ENCODE measurements at places on chromosomes 4 and X.

GRCh38 chr4:185567381-185568376 lies 32.4 kb upstream of the PDLIM3 start:
- no peak for DNase-seq

- DNase-seq, result no peak
Measured at GRCh38 chr4:5789141-5789540, 78.1 kb downstream of the EVC start.

DNA sequence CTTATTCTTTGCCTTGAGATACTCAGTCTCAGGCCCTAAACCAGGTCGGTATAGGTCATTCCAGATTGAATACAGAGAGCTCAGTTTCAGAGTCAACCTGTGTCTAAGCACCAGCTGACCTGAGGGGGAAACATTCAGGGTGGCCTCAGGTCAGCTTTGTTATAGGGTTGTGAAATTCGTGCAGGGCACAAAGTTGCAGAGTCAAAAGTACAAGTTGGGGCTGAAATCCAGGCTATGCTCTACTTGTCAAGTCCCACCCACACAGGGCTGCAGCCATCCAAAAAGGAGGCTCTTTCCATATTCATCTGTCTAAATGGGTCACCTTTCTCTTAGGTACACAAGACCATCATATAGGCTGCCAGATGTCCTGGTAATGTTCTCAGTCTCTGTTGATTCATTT lies 89.7 kb downstream of the ITIH6 start:
- DNase-seq, result no peak

- DNase-seq, result no peak
Measured at GRCh38 chrX:73823473-73824004, 260.5 kb downstream of the CHIC1 start.

GRCh38 chr4:128649575-128650205 lies 159.8 kb upstream of the JADE1 start:
- DNase-seq, result no peak

DNA sequence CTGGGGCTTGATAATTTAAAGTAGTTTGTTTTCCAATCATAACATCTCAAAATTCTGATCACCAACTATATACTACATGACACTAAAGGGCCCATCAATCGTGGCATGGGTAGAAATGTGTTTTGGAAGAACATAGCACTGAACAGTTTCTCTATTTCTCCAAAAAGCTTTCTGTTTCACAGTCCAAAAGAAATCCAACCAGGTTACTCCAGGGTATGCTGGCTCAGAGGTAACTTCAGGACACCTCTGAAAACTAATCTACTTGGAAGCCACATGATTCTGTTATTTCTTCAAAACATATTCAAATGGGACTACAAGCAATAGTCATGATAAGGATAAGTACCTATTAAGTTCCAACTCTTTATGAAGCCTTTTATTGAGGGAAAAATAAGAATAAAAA lies 8.3 kb downstream of the PHKA1 start:
- no peak for DNase-seq

DNA sequence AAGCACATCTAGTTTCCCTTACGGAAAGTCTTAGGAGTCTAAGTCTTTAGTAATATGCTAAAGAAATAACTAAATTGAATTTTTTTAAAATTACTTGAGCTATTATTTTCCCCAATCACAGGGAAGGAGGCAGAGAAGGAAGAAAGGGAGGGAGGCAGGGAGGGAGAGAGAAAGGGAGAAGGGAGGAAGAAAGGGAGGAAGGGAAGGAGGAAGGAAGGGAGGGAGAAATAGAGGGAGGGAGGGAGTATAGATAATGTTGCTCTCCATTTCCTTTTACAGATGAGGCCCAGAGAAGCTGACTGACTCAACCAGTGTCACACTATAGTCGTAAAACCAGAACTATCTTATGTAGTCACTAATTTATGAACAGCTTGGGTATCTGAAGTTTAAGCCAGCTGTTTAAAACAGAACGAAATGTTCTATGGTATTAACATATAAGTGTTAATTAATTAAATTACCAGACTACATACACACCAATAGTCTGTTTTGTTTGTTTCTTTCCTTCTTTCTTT lies 14.6 kb downstream of the SH3RF1 start:
- DNase-seq, result no peak

GRCh38 chr4:5052204-5052702 lies 973 bp downstream of the STK32B start:
- DNase-seq, result no peak

GRCh38 chrX:54921427-54922021 lies 900 bp downstream of the TRO start:
- DNase-seq, result no peak

GRCh38 chrX:149476513-149476912 lies 28.6 kb downstream of the IDS start:
- no peak for DNase-seq

DNA sequence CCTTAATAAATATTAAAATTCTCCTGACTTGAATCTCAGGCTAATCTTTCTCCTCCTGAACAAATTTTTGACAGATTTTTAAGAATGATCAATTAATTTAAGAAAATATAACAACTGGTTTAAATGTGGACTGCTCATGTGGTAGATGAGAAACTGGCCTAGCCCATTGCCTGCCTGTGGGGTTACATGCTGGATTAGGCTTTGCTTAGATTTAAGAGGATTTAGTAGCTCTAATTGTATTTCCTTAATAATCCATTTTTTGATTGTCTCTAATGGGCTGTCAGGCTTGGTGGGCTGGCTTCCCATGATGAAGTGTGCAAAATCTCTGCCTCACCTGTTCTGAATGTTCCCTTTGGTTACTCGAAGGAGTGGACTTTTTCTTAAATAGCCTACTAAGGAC lies 27.8 kb upstream of the LIMCH1 start:
- DNase-seq, result no peak

DNA sequence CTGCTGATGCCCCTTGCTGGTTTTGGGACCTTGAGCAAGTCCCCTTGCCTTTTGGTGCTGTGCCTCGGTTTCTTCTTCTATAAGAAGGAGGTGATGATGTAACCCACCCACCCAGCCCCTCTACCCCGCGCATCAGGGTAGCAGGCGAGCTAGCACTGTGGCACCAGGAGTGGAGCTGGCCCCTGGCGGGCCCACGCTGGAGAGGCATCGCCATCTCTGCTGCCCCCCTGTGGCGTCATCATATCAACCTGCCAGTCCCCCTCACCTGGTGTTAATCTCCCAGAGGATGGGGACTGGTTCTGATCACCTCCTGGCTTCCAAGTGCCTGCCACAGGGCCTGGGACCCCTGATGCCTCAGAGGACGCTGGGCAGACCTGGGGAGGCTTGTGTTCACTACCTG lies 6.3 kb upstream of the SORCS2 start:
- DNase-seq, result no peak

GRCh38 chrX:130024127-130024526 lies 41.7 kb downstream of the BCORL1 start:
- DNase-seq, result peak; percentile 54

GRCh38 chr4:81468678-81469077 lies 3.0 kb downstream of the RASGEF1B start:
- DNase-seq, result no peak

DNA sequence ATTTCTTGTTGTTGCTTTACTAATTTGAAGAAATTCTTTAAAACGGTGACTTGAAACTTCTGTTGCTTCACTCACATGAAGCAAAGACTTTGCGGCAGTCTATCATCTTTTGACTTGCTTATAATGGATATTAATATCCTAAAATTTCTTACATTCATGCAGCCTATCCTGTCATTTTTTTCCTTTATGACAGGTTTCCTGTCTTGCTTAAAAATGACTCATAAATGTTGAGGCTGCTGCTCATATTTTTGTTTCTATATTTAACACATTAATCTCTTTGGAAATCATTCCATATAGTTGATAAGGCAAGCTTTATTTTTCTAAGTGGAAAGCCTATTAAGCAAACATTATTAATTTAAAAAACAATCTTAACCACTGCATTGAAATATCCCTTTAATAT lies 176.6 kb upstream of the GALNTL6 start:
- DNase-seq, result no peak

GRCh38 chr4:106316773-106317409 lies 541 bp downstream of the AIMP1 start:
- no peak for DNase-seq

DNA sequence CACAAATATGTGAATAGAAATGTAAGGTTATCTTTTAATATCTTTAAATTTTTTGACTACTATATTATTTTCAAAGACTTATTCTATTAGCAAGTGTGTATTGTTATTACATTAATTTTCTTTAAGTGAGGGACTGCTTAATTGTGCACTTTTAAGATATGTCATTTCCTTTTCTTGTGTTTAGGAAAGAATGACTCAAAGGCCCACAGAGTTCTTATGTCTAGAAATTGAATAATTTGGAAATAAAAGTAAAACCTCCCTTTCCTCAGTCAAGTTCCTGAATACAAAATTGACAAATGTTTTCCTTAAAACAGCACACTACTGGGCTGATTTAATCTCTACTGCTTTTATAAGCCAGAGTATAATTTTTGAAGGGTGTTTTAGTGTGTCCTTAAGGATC lies 169.7 kb downstream of the TMEM47 start:
- DNase-seq, result no peak

DNA sequence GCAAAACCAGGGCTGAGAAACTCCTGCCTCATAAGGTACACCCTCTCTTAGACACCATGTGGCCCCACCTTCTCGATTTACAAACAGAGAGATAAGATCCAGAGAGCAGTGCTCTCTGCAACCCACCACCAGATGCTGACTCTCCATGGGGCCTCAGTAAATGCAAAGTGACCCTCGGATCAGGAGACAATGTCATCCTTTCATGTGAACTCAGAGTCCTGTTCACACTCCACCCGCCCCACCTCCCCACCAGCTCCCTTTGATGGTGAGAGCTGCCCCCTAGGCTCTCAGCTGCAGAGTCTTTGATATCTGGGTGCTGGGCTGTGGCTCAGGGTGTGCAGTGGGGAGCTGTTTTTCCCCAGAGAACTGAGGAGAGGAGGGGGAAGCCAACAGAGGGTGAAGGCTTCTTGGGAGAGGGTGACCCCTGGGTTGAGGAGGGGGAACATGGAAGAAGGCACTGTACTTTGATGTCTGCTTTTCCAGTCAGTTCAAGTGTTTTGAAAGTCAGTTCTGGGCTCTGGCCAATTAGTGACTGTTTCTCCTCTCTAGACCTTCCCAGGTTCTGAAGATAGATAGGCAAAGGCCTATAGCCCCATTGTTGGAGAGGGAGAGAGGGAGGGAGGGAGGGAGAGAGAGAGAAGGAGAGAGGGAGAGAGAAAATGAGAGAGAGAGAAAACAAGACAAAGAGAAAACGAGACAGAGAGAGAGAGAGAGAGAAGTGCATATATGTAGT lies 88.2 kb downstream of the SCD5 start:
- no peak for DNase-seq

- no peak for DNase-seq
Measured at GRCh38 chr4:31040106-31040505, 319.9 kb downstream of the PCDH7 start.

- no peak for DNase-seq
Measured at GRCh38 chrX:147853701-147854100, 58.0 kb upstream of the FMR1 start.

DNA sequence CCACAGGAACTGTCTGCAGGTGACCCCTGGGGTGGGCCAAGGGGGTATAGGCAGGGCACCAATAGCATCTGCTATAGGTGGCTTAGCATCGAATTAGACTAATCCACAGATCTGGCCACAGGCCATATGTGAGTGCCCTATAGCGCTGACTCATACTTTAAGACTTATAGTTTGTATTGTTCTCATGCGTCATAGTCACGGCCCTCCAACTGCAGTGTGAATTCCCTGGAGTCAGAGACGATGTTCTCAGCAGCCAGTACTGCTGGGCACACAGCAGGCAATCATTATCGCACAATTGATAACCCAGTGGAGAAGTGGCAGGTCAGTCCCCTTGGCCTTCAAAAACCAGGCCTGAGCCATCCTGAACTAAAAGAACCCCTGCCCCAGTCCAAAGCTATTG lies 58.1 kb downstream of the ADGRG2 start:
- DNase-seq, result no peak

- DNase-seq, result no peak
Measured at GRCh38 chr4:118721752-118722151, 36.6 kb downstream of the METTL14 start.

- no peak for DNase-seq
Measured at GRCh38 chr4:48194971-48195370, 60.9 kb upstream of the TXK start.

GRCh38 chr4:187501731-187502130 lies 493.8 kb upstream of the ZFP42 start:
- no peak for DNase-seq

DNA sequence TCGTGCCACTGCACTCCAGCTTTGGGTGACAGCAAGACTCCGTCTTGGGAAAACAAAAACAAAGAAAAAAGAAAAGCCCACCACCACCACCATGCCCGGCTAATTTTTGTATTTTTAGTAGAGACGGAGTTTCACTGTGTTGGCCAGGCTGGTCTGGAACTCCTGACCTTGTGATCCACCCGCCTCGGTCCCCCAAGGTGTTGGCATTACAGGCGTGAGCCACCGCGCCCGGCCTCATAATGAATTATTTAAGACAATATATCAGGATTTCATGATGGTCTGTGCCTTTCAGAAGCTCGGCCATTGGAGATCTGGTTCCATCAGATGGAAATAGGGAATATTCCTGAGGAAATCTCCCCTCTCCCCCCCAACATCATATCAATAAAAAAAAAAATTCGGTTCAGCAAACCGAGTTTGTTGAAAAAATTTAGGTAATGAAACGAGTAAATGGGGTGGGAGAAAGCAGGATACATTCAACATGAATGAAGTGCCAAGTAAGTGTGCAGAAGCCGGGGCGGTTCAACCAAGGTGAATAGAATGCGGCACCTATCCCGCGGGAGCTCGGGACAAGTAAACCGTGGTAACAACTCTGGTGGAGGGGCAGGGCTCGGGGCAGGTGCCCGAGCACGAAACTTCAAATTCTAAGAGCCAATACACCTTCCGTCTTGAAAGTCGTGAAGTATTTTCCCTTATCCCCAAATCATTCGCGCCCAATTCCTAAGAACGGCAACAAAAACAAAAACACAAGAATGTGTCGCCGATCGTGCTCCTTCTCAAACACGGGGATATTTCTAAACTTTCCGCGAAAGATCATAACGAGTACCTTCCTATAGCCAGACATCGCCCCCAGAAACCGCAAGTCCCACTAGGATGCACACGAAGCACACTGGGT lies 773 bp upstream of the TXLNG start:
- DNase-seq, result no peak

- no peak for DNase-seq
Measured at GRCh38 chrX:102558607-102559006, 40.7 kb upstream of the ARMCX5 start.

DNA sequence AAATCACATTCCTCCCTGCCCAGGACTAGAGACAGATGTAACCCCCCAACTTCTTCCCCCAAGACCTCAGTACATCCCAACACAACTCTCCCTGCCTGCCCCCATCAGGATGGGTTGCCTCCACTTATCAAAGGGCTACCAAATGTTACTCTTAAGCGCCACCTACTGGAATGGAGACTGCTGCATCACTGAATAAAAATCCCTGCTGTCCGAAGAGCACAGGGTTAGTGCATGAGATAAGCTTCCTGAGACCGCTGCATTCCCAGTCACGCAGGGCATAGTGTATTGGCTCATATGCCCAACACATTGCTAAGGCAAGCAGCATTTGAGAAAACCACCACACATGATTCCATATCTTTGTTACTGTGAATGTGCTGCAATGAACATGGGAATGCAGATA lies 544.5 kb downstream of the PPP4R3C start:
- DNase-seq, result no peak
